Right lung (tissue), 10 donors: ENCODE measurements at places on chromosomes 12 and 14.

GRCh38 chr12:19485240-19485639 lies 45.9 kb downstream of the AEBP2 start:
- DNase-seq, result no peak

GRCh38 chr12:2034633-2035430 lies 18.0 kb upstream of the CACNA1C start:
- DNase-seq, result peak; percentile 82

- DNase-seq, result peak; percentile 51
Measured at GRCh38 chr12:132275110-132275531, 54.3 kb downstream of the GALNT9 start.

- no peak for DNase-seq
Measured at GRCh38 chr14:70808416-70809224, 693 bp downstream of the MAP3K9 start.

- no peak for DNase-seq
Measured at GRCh38 chr12:66290716-66291200, 11.5 kb upstream of the HELB start.

- DNase-seq, result no peak
Measured at GRCh38 chr12:116937640-116938039, 26.9 kb downstream of the FBXW8 start.

- no peak for DNase-seq
Measured at GRCh38 chr12:101475751-101476305, 692 bp downstream of the SPIC start.

DNA sequence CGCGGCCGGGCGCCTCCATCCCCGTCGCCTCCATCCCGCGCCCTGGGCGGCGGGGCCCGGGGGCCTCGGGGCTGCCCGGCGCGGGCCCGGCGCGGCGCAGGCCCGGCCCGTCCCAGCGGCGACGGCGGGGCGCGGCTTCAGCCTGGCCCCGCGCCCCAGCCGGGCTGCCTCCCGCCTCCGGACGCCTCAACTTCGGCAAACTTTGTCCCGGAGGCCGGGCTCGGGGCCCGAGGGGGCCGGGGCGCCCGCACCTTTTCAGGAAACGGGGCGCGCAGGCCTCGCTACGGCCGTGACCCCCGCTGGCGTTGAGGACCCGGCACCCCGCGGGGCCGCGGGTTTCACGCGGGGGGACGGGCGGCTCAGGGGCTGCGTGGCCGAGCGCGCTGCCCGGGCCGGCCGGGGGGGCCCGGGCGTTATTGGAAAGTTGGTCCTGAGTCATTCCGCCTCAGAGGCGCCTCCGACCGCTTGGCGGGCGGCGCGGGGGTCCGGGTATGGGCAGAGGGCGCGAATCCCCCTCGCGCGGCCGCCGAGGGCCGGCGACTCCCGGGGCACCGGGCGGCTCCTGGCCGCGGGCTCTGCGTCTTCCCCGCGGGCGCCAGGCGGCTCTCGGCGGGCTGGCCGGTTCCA lies 575 bp downstream of the TRAF3 start:
- DNase-seq, result peak; percentile 10

DNA sequence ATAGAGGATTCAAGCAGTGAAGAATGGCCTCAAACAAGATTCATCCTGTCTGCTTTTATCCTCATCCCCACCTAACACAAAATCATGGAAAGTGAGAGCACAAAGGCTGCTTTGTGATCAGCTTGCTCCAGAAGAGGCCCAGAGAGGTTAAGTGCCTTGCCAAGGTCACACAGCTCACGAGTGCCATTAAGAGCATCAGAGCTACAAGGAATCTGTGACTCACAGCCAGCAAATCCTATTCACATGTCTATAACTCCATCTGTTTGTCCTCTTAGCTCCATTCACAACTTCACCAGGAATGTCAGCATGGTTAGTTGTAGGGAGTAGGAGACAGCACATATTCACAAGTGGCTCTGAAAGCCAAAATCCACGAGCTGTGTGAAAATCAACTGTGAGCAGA lies 79.8 kb downstream of the TTC9 start:
- DNase-seq, result no peak

DNA sequence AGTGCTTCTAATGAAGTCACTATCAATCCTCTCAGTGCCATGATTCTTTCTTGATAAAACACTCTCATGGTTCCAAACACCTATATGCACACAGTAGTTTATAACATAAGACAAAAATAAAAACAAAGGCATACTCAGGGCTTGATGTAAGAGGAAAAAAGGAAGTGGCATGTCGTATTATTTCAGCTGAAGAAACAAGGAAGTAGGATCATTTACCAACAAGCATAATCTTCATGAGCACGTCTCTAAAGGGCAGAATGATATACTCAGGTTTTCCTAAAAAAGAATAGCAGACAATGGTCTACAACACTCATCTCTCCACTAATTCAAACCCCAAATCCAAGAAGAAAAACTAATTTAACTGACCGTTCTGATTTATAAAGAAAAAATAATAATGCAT lies 33.9 kb downstream of the NUMB start:
- no peak for DNase-seq

DNA sequence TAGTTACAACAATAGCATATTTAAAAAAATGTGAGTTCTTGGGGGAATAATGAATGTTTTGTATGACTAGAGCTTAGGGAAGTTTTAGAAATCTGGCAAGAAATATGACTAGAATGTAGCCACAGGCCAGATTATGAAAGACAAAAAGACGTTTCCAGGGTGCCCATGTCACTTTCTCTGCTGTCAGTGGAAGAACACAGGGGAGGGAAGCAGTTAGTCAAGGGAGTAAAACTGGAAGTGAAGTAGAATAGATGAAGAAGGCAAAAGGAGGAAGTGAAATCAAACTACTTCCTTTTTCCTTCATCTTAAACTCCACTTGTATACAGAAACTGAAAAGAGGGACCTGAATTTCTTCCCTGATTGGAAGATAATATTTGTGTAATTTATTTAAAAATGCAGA lies 81.2 kb upstream of the ATP2B1 start:
- DNase-seq, result no peak

DNA sequence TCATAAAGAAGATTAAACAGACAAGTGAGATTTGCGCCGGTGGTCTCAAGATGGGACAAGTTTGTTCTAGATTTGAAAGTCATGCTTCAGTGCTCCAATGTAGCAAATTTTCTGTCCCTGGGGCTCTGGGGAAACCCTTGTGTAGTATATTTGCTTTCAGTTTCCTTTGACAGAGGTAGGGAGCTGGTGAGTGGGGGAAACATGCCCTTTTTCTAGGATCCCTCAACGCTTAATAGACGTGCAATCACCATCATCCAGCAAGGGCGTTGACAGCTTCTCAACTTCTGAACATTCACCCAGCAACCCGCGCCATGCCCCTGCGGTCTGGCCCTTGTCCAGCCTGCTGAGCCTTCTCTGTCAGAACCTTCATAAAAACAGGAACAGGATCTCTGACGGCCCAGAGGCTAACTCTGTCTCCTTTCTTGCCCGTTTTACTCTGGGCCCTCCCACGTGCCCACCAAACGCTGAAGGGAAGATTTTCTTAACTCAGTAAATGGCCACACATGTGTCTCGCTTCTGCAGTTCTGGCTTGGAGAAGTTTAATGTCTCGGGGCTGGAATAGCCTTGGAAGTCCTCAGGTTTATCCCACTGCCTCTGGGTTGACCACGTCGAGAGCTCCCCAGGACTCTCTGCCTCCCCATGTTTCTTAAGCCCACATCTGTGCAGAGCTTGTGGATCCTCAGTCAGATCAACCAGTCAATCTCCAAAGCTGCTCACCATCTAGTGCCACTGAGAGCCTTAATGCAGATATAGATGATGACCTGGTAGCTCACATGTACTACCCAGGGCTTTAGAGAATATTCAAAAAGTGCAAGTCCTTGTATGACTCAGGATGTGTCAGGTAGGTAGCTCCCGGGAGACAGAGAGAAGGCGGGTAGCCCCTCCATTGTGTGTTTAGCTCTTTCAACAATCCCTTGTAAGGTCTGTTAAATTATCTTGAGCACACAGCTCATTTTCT lies 58.1 kb upstream of the CCND2 start:
- no peak for DNase-seq

- DNase-seq, result no peak
Measured at GRCh38 chr12:14618983-14619382, 51.3 kb upstream of the PLBD1 start.

GRCh38 chr12:54329759-54330158 lies 4.8 kb downstream of the COPZ1 start:
- no peak for DNase-seq

DNA sequence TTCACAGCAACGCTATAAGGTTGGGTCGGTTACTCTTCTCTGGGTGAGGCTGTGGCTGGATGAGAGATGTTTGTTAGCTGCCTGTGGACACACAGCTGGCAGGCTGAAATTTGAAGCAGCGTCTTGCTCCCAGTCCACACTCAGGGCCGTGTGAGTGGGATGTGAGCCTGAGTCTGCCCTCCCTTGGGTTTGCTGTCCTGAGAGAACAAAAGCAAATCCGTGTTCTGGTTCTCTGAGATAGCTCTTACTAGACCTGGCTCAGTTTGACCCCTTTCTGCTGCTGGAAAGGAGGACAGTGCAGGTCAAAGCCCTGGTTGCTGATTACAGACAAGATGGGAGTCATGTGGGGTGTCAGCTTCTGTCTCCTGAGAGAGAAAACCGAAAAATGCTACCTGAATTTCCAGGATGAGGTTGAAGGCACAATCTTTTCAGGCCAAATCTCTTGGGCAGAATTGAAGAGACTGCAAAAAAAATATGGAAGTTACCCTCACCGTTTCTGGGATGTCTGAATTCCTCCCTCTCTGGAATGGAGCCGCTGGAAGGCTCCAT lies 270.8 kb downstream of the ZFP36L1 start:
- no peak for DNase-seq

GRCh38 chr14:93308686-93309345 lies 24.0 kb downstream of the BTBD7 start:
- no peak for DNase-seq

DNA sequence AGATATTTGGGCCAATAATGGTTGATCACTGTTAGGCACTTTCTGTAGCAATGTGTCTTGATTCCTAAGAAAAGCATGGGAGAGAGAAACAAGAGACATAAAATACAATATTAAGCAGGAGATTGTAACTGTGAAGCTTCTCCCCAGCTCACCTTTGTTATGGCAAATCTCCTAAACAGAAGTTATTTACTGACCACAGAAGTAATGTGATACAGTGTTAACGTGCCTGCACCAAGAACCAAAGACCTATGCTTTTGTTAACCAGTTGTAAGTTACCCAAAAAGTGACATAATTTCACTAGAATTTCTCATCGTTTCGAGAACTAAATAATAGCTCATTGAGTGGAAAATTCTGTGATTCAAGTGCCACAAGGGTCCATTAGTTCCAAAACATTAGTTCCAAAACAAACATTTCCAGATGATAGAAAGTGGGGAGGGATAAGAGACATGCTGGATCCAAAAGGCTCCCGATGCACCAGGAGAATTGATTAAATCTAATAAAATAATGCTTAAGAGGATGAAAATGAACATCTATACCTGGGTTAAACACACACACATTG lies 14.3 kb downstream of the RERG start:
- DNase-seq, result no peak

DNA sequence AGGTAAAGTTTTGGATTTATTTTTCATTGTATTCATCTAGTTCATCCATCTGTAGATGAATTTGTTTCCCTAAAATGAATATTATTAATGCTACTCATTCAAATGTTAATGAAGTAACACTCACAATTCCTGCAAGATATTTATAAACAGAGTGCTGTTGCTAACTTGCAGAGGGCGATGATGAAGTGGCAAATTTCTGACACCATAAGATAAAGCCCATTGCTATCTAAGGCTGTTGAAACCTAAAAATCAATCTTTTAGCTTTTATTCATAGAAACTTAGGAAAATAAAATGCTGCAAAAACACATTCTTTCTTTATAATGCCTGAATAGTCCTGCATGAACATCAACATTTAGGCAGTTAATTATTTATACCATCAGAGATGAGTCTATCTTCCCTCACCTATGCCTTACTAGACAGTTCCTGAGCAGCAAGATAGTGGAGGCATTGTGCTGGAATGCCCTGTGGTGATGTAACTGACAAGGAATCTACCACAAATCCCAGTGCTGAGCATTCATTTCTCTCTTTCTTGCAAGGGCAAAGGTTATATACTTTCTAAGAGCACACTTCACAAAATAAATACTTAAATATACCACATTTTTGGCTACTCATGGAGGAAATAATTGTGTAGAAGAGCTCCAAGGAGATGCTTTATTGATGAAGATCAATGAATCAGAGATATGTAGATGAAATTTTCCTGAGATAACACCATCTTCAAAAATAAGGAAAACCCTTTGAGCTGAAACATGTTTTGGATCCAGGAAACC lies 57.6 kb downstream of the LMNTD1 start:
- no peak for DNase-seq

GRCh38 chr12:32455607-32456071 lies 56.3 kb downstream of the FGD4 start:
- peak; percentile 70 for DNase-seq

- no peak for DNase-seq
Measured at GRCh38 chr12:82436354-82436753, 78.0 kb downstream of the METTL25 start.

GRCh38 chr12:13223179-13223804 lies 26.8 kb downstream of the EMP1 start:
- DNase-seq, result no peak

DNA sequence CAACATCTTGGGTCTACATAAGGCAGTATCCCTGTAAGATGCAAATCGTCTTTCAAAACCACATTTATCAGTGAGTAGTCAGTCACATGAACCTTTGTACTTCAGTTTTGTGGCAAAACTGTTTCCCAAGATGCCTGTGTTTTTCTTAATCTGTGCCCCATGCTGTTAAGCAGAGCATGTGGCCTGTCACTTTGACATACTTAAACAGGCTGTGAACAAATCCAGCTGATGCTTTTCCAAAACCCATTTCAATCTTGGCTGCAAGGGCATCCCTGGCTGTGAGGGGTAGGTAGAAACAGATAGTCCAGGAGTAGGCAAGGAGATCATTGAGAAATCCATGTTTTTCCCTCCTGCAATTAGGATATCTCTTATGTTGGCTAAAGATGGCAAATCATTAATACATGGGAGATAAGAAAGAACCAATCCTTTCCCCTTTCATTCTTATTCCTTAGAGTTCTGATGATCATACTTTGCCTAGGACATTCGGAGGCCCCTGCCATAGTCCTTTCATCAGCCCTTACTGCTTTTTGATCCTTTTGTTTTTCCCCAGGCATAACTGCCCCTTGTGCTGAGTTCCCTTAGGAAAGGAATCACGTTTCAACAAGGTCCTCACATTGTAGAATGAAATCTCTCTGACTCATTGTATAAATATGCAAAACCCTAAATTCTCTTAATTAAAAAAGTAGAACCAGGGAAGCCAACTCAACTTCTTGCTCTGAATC lies 121.1 kb upstream of the EEA1 start:
- no peak for DNase-seq

DNA sequence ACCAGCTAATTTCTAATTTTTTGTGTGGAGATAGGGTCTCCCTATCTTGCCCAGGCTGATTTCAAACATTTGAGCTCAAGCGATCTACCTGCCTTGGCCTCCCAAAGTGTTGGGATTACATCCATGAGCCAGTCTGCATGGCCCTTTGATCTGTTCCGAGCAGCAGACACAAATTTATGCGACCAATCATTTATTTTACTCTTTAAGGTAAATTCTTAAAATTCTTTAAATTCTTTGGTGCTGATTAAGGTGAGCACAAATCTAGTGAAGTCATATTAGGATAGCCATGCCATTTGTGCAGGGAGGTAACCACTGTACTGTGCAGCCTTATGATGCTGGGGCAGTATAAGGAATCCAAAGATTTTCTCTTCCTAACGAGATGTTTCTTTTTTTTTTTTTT lies 135.7 kb downstream of the SRGAP1 start:
- DNase-seq, result no peak

- DNase-seq, result peak; percentile 24
Measured at GRCh38 chr12:100404769-100405407, 48.0 kb downstream of the SLC17A8 start.
